Stimulated activated CD8-positive, alpha-beta memory T cell treated with anti-CD3 and anti-CD28 coated beads, Interleukin-4, amount 100 ng/mL, for 24 hours (primary cell): ENCODE measurements at places on chromosomes 5 and 9.
A peak's percentile ranks its signal among the peaks of the same experiment; 100 is the strongest.

DNA sequence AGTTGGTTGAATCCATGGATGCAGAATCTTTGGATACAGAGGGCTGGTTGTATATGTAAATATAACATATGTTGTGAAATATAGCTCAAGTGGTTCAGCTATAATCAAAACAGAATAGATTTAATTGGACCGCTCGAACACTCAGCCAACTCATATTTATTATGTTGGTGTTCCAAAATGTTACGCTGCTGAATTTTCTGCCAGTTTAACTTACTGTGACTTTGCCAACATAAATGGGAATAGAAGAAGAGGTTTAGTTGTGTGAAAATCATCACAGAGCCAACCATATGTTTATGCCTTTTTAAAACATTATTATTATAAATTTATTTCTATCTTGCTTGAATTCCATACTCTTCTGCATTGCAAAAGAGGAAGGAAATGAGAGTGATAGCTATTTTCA lies 178.2 kb upstream of the FBXL7 start:
- DNase-seq = no peak

- DNase-seq = no peak
Observed at GRCh38 chr9:11992866-11993265, 700.3 kb upstream of the TYRP1 start.

GRCh38 chr9:86765746-86766430 lies 181.4 kb downstream of the GAS1 start:
- no peak for DNase-seq

GRCh38 chr5:66337626-66338226 lies 193.6 kb downstream of the SREK1 start:
- no peak for DNase-seq

DNA sequence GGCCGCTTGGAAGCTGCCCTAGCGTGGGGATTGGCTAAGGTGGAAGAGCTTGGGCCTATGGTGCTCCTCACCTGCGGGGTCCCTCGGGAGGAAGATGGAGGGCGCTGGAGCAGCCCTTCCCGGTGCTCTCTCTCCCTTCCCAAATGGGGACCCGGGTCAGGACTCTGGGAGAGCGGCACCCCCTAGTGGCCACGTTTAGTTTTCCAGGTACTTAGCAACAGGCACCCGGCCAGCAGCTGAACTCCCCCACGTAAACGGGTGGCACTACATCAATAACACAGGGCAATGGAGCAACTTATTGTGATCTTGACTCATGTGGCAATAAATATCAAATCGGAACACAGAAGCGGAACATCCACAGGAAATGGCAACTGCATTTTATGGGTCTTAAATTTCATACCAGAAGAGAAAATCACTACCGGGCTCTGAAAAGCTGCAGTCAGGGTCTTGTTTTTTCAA lies 316.6 kb downstream of the AGTPBP1 start:
- DNase-seq = peak; percentile 24

- peak; percentile 54 for DNase-seq
Observed at GRCh38 chr9:33623658-33624586, 99.9 kb downstream of the ANKRD18B start.

- no peak for DNase-seq
Observed at GRCh38 chr9:136086213-136086881, 8.7 kb downstream of the NACC2 start.

DNA sequence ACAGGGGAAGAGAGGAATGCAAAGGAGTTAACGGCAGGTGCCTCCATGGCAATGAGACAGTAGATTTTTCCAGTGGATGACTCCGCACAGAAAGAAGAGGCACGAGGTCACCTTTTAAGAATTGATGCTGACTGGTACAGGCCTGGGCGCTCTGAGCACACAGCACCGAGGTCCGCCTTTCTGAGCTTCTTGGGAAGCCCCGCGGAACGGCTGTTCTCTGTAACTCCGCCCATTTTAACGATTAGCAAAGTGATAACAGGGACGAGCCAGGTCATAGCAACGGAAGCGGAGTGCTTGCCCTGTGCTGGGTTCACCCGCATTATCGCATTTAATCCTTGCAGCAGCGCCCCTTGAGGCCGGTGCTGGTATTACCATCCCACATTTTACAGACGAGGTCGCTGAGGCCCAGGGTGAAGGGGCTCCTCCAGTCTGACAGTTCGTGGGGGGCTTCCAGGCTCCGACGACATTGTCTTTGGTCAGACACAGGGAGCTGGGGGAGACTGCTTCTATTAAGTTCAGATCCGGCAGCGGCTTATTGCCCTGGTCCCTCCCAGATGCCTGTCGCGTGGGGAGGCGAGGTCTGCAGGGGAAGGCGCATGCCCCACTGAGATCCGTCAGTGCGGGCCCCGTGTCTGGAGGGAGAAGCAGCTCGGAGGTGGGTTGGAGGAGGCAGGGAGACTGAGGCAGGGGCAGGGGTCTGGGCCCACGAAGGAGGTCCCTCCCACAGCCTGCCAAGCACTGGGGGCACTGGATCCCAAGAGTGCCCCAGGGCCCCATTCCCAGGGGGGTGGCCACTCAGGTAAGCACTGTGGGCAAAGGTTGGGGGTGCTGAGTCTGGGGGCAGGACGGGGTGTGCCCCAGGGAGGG lies 22.3 kb upstream of the HMCN2 start:
- peak; percentile 73 for DNase-seq

- no peak for DNase-seq
Observed at GRCh38 chr9:76617497-76618175, 146.6 kb upstream of the PCA3 start.

GRCh38 chr9:68822596-68823165 lies 117.6 kb downstream of the PIP5K1B start:
- DNase-seq = no peak

- no peak for DNase-seq
Observed at GRCh38 chr5:67149057-67149950, 47.3 kb downstream of the CD180 start.

GRCh38 chr9:13929013-13929412 lies 384.9 kb downstream of the NFIB start:
- no peak for DNase-seq

GRCh38 chr5:32814141-32814540 lies 103.0 kb downstream of the NPR3 start:
- DNase-seq = no peak

GRCh38 chr5:125274211-125274610 lies 527.8 kb upstream of the ZNF608 start:
- no peak for DNase-seq

- DNase-seq = no peak
Observed at GRCh38 chr9:127566351-127567001, 45.6 kb upstream of the STXBP1 start.

- DNase-seq = no peak
Observed at GRCh38 chr9:125513303-125513667, 193.7 kb downstream of the MAPKAP1 start.

GRCh38 chr5:69367697-69368279 lies 1.5 kb downstream of the AK6 start:
- DNase-seq = no peak

DNA sequence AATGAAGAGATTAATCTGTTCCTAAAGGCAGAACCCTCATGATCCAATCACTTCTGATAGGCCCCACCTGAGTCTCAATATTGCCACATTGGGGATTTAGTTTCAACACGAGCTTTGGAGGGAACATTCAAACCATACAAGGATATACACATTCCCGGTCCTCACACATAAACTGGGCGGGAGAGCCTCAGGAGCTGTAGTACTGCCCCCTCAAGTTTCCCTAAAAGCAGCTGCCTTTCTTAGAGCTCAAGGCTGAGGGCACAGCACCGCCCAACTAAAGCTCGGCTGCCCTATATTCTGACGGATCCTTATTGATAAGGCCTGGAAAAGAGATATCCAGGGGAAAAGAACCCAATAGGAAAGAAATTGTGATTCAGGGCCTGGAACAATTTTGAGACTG lies 83.0 kb downstream of the GADD45G start:
- no peak for DNase-seq

DNA sequence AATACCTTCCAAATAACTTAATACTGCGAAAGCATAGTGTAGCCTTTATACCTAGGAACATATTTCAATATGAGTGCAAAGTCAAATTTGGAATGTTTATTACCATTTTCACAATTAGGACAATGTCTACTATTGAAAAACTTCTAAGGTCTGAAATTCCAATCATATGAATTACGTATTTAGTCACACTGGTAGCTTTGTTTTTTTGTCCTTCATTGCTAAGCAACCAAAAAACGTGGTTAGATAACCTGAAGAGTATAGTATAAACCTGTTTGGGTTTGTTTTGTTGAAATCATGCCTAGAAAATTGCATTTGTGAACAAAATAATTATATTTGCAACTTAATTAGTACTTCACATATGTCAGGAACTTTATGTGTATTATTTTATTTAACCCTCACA lies 134.2 kb downstream of the FBXO4 start:
- DNase-seq = no peak

- DNase-seq = no peak
Observed at GRCh38 chr9:77726289-77726688, 78.2 kb upstream of the GNA14 start.

- DNase-seq = no peak
Observed at GRCh38 chr9:130321539-130321938, 56.0 kb downstream of the HMCN2 start.
